ENCODE measurements at places on chromosomes 6 and 20.

GRCh38 chr6:1870251-1870650 lies 260.5 kb downstream of the FOXC1 start:
- no peak for DNase-seq

DNA sequence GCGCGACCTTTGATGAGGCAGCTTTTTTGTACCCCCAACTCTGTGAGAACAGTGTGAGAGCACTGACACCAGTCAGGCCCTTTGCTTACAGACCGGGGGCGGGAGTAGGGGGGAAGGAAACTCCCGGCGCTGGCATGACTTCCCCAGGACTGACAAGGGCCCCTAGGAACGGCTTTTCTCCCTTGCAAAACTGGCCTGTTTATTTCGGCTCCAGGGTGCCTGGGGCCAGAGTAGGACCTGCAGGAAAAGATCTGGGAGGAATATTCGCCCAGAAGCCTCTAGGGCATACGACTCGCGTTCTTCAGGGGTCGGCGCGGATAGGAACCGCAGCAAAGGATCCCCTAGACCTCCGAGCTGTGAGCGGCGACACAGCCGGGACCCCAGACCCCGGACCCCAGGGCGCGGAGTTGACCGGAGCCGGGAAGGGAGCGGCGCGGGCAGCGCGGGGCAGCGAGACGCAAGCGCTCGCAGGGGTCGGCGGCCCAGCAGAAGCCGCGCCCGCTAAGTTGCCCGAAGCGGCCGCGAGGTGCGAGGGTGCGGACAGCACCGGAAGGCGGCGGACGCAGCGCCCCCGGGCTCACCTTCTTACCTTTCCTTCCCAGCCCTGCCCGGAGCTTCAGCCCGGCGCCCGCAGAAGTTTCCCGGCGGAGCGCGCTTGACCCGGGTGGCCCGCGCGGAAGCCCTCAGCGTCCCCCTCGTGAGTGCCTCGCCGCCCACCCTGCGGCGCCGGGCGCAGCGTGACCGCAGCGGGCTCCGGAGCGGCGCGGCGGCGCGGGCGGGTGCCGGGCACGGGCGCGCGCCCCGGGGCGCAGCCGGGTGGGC lies at the start of gene POPDC3:
Gene POPDC3 (minus strand): TSS at position 771 of the 822 bp plus-strand sequence. CDS start 18,105 bp downstream, outside the sequence.
- DNase-seq = peak; percentile 70

GRCh38 chr6:137733372-137733771 lies 133.7 kb upstream of the TNFAIP3 start:
- DNase-seq = no peak

GRCh38 chr6:27726619-27727023 lies 185.6 kb downstream of the OR2B2 start:
- DNase-seq = peak; percentile 46

DNA sequence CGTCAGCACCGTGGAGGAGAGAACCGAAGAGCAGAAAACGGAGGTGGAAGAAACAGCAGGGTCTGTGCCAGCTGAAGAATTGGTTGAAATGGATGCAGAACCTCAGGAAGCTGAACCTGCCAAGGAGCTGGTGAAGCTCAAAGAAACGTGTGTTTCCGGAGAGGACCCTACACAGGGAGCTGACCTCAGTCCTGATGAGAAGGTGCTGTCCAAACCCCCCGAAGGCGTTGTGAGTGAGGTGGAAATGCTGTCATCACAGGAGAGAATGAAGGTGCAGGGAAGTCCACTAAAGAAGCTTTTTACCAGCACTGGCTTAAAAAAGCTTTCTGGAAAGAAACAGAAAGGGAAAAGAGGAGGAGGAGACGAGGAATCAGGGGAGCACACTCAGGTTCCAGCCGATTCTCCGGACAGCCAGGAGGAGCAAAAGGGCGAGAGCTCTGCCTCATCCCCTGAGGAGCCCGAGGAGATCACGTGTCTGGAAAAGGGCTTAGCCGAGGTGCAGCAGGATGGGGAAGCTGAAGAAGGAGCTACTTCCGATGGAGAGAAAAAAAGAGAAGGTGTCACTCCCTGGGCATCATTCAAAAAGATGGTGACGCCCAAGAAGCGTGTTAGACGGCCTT lies 41.6 kb downstream of the ZBTB2 start:
- DNase-seq = no peak

DNA sequence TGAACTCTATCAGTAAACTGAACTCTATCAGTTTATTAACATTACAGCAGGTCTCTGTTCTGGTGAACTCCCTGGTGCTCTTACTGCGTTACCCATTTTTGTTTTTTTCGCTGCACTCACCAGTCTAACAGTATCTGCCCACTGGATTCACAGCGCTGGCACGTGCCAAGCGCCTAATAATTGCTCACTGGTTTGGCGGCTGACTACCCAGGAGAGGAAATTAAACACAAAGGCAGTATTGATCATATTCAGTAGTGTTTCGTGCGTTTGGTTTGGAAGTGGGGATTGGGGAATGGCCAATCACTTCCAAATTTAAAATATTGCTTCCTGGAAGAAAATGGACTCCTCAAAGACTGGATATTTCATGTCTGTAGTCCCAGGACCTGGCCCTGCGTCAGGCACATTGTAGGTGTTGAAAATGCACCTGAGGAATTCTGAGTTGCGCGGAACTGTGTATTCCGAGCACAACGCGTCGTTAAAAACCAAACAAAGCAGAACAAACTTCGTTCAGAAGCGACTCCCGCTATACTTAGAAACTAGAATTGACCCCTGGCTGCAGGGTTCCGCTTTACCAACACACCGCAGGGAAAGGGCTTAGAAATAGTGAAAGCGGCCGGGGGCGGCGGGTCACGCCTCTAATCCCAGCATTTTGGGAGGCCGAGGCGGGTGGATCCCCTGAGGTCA lies 1.1 kb upstream of the RPS12 start:
- peak; percentile 46 for DNase-seq

DNA sequence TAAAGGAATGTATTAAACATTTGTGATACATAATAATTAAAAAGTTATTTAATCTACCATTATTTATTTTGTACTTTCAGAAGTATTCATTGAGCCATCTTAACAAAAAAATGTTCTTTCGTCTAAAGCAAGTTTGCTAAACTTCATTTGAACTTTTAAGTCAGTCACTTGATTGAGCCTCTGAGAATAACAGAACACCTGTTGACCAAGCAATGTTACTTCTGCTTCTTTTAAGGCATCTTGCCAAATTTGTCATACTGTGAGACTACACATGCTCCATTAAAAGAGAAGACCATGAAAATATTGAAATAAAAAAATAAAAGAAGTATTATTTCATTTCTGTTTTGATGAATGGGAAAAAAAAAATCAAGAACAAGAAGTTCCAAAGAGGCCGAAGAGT lies 141.8 kb upstream of the BMP5 start:
- DNase-seq = no peak

DNA sequence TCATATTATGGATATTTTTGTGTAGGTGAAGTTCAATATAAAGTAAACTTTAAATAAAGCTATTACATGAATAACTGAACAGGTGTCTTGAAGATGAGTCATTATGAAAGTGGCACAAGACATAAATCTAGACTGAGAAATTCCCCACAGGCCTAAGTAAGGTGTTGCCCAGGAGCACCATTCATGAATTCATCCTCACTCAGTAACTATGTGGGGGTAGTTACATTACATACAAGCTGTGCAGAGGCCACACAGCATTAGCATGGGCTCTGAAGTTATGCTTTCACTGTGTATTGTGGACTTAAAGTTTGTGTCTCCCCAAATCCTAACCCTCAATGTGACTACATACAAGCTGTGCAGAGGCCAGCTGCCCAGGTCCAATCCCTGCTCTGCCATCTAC lies 65.9 kb downstream of the BCAS1 start:
- no peak for DNase-seq

GRCh38 chr6:108751282-108751681 lies 96.9 kb upstream of the ARMC2 start:
- DNase-seq = no peak

- DNase-seq = no peak
Measured at GRCh38 chr20:61528591-61528990, 276.5 kb downstream of the CDH4 start.

GRCh38 chr6:9159051-9159450 lies 723.7 kb upstream of the SLC35B3 start:
- DNase-seq = no peak

DNA sequence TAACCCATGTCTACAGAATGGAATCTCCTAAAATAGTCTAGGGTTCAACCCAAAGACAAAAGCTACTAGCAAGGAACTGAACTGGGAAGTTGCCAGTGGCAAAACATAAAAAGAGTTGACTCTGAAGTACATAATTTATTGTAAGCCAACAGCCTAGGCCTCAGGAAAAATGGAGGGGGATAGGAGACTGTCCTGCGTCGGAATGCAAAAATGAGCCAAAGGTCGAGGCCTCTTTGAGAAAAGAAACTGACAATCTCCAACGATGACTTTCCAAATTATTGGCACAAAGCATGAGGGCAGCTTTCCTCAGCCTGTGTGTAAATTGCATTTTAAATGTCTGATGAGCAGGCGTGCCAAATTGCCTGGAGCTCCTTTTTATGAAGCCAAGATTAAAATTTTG lies 2.1 kb downstream of the COL12A1 start:
- DNase-seq = no peak

GRCh38 chr6:157069585-157069984 lies 253.7 kb downstream of the TMEM242 start:
- no peak for DNase-seq

- DNase-seq = no peak
Measured at GRCh38 chr6:72922401-72922800, 300.5 kb downstream of the KCNQ5 start.

DNA sequence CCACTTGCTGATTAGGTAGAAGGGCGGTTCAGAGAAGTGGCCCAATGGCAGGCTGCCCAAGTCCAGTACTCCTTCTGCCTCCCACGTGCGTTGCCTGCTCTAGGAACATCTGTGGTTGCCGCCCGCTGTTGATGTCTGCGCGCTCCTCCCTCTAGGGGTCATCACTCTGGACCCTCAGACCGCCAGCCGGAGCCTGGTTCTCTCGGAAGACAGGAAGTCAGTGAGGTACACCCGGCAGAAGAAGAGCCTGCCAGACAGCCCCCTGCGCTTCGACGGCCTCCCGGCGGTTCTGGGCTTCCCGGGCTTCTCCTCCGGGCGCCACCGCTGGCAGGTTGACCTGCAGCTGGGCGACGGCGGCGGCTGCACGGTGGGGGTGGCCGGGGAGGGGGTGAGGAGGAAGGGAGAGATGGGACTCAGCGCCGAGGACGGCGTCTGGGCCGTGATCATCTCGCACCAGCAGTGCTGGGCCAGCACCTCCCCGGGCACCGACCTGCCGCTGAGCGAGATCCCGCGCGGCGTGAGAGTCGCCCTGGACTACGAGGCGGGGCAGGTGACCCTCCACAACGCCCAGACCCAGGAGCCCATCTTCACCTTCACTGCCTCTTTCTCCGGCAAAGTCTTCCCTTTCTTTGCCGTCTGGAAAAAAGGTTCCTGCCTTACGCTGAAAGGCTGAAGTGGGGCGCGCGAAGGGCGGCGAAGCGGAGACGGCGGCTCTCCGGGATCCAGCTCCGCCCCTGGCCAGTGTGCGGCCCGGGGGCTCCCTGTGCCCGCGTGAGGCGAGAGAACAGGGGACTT lies 8.5 kb downstream of the TRIM15 start:
- peak; percentile 86 for DNase-seq

GRCh38 chr6:52155791-52156576 lies 30.2 kb upstream of the IL17A start:
- peak; percentile 63 for DNase-seq

DNA sequence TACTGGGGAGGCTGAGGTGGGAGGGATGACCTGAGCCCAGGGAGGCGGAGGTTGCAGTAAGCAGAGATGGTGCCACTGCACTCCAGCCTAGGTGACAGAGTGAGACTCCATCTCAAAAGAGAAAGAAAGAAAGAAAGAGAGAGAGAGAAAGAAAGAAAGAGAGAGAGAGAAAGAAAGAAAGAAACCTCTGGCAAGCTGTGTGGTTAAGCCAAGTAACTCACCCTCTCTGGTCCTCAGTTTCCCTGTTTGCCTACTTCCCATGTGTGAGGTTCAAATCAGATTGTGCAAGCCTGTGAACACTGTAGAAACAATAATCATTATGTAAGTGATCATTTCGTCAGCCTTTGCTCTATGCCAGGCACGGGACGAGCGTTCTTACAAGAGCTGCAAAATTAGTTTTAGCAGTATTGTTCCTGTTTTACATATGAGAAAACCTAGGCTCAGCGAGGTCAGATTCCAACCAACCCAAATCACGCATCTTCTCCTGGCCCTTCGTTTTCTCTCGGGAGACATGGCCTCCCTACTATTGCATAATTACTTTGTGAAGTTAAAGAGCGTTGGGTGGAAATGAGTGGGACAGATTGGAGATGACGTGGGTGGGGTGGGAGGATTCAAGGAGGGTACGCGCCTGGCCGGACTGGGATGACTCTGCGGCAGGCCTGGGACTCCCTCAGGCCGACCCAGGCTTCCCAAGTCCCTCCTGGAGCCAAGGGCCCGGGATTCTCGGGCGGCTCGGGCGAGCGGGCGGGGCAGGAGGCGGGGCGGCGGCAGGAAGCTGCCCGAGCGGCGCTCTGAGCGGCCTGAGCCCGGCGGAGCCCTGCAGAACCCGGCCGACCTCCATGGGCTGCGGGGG lies at the start of gene SNX21:
Gene SNX21 (plus strand): TSS at position 770 of the 853 bp plus-strand sequence. CDS start 121 bp downstream, outside the sequence.
- DNase-seq = peak; percentile 89

- DNase-seq = no peak
Measured at GRCh38 chr6:5361396-5361795, 100.1 kb downstream of the FARS2 start.

GRCh38 chr6:75926293-75927168 lies 145.9 kb downstream of the IMPG1 start:
- DNase-seq = no peak

DNA sequence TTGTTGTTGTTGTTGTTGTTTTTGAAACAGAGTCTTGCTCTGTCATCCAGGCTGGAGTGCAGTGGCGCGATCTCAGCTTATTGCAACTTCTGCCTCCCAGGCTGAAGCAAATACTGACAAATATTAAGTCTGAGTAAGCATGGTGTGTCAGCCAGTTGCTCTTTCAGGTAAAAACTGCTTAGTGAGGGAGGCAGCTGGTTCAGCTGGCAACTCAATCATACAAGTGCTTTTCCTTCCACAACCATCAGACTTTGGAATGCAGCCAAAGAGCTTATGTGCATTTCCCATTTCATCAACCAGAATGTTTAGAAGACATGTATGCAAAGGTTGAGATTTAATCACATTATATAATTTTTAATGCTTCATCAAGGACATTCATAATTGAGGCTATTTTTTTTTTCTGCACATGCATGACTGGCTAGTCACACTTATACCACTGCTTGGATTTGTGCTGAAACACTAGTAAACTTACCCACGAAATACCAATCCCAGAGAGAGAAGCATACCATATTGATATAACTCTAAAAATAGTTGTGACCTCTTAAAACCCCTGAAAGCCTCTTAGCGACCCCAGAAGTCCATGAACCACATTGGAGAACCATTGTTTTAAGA lies 56.0 kb downstream of the CLIC5 start:
- no peak for DNase-seq

DNA sequence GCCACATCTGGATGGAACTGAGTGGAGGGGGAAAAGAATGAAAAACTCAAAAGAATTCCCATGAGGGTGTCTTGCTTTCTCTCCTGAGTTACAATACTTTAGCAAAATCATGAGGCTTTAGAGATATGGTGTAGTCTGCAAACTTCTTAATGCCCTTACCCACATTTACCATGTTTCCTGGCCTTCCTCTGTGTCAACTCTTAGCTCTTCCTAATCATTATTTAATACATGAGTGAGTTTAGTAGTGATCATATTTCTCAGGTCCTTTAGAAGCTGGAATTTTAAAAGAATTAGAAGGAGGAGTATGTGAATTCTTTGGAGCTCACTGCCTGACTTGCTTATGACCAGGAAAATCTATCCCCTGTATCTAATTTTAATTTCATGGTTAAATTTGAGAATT lies 39.0 kb downstream of the STX11 start:
- DNase-seq = no peak
